Stimulated activated CD4-positive, alpha-beta T cell treated with anti-CD3 and anti-CD28 coated beads, TNF-alpha, amount 100 ng/mL, for 4 hours (primary cell): ENCODE measurements at places on chromosomes 5 and 9.

DNA sequence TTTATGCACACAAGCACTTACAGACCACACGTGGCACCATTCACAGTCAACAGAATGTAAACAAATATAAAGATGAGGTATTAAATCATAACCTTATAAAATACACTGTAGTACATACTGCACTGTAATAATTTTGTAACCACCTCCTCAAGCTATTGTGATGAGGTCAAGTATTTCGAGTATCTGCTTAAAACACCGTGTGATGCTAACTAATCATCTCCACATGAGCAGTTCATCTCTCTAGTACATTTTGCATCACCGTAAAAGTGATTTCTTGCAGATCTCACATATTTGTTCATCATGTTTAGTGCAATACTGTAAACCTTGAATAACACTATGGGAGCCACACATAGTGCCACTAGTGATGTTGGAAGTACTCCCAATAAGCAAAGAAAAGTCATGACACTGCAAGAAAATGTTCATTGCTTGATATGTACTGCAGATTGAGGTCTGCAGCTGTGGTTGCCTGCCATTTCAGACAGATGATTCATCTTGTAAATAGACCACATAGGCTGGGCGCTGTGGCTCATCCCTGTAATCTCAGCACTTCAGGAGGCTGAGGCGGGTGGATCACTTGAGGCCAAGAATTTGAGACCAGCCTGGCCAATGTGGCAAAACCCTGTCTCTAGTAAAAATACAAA is 44.3 kb downstream of the FOXB2 start:
- no peak for DNase-seq

- no peak for DNase-seq
Observed at GRCh38 chr5:87408204-87408603, 4.5 kb downstream of the CCNH start.

- no peak for DNase-seq
Observed at GRCh38 chr5:169302491-169303118, 1.7 kb upstream of the SLIT3 start.

DNA sequence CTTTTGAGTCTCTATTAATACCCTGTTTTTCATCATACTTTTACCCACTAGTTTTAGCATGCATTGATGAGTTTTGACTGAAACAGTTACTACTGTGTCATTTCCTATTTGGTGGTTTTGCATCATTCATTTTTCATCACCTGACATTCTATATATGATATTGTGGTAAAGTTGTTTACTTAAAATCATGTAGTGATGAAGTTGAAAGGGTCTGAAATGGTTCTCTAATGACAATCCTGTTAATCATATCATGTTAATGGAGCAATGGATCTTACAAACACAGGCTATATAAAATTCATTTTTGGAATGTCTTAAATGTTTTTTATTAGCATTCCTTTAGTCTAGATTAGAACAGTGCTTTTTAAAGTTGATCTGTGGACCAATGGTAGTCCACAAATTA is 84.1 kb downstream of the ERBIN start:
- DNase-seq = no peak

DNA sequence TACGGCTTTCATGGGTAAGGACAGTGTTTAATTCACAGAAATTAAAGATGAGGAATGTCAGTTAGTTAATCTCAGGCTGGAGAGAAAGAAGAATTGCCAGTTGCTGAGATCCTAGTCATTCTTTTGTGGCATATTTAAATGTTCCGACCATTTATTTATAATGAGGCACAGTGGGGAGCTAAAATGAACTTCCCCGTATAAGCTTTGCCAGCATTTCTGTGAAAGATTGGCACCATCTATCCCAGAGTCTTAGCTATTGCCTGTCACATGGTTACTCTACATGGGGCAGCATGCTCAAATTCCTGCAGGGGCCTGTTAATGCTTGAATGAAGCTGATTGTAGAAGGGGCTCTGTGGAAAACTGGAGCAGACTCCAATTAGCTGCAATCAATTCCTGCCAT is 314.1 kb downstream of the PRELID2 start:
- DNase-seq = no peak

- no peak for DNase-seq
Observed at GRCh38 chr5:176694631-176695030, 47.3 kb downstream of the TSPAN17 start.

DNA sequence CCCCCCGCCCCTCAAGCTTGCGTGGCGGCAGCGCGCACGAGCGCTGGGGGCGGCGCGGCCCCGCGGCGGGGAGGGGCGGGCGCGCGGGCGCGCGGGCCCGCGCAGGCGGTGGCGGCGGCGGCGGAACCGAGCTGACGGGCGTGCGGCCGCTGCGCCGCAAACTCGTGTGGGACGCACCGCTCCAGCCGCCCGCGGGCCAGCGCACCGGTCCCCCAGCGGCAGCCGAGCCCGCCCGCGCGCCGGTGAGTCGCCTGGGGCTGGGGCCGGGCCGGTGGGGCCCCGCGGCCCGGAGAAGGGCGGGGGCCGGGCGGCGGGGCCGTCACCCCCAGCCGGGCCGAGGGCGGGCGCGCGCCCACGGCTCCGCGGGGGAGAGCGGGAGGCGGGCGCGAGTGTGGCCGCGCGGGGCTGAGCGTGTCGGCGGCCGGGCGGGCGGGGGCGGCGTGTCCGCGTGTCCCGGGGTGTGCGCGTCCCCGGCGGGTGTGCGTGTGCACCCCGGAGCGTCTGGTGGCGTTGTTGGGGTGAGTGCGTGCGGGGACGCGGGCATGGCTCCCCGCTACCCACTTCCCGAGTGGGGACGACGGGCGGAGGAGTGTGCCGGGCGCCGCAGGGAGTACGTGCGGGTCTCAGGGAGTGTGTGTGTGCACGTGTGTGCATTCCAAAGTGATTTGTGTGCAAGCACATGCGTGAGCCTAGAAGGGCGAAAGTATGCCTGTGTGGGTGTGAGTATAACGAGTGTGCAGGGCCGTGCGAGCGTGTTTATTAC is at the start of gene NEK6:
NEK6 (plus strand) TSS at position 106 of the 763 bp plus-strand sequence. CDS start 44,016 bp downstream, outside the sequence.
- DNase-seq = peak; percentile 12

- DNase-seq = no peak
Observed at GRCh38 chr5:178246624-178247279, 14.2 kb upstream of the PHYKPL start.

GRCh38 chr5:23084815-23085214 is 231.7 kb upstream of the CDH12 start:
- DNase-seq = no peak
